Fibroblast of mammary gland (primary cell): ENCODE measurements at places on chromosomes 5 and 9.

GRCh38 chr5:41747708-41748107 is 122.5 kb downstream of the OXCT1 start:
- DNase-seq: no peak

DNA sequence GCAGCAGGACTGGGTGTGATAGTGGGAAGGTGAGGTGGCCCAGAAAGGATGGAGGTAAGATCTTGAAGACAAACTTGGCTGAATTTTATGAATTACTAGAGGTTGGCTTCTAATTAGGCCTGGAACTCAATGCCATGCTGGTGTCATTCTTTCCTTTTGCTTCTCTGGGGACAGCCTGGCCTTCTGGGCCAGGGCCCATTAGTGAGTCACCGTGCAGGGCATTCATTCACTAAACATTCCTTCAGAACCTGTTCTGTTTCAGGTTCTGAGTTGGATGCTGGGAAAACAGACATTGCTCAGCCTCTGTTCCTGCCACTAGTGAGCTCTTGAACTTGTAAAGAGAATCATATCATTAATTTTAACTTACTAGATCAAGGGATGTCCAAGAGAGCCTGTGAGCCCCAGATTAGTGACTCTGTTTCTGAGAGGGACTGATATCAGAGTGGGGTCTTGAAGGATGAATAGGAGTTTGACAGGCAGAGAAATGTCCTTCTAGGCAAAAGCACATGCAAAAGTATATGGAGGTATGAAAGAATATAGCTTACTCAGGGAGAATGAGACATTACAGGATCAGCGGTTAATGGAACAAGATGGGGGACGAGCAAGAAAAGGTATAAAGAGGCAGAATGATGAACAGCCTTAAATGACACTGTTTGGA is 66.5 kb downstream of the LHX2 start:
- no peak for DNase-seq

DNA sequence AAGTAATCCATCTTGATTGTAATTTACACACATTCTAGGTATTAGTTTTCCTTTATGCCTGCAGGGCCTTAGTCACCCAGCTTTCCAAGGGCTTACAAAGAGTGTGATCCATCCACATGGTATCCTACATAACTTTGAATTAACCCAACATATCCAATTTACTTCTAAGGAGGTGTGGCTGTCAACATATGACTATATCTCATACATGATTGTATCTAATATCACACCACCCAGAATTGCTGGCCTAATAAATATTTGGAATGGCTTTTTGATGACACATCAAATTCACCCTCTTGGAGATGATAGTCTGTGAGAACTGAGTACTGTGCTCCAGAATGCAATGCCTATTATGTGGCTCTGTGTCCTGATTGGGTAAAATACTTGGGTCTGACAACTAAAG is 363.3 kb upstream of the GRIN3A start:
- DNase-seq: peak; percentile 5

DNA sequence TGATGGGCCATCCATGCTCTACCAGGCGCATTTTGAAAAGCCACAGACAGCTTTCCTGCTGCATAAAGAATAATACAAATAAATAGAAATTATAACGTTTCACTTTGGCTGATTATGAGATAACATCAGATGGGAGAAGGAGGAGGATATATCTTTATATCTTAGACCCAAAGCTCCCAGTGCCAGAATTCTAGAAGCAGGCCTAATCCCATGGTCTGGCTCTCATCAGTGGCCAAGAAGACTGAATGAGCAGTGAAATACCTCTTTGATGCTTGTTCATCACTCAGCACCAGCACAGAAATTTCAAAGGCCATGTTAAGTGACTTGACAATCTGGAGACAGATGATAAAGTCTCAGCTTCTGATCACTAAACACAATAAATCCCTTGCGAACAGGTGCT is 107.6 kb downstream of the PPP2R2B start:
- DNase-seq: no peak

- no peak for DNase-seq
Measured at GRCh38 chr9:110161940-110162339, 46.0 kb downstream of the C9orf152 start.

DNA sequence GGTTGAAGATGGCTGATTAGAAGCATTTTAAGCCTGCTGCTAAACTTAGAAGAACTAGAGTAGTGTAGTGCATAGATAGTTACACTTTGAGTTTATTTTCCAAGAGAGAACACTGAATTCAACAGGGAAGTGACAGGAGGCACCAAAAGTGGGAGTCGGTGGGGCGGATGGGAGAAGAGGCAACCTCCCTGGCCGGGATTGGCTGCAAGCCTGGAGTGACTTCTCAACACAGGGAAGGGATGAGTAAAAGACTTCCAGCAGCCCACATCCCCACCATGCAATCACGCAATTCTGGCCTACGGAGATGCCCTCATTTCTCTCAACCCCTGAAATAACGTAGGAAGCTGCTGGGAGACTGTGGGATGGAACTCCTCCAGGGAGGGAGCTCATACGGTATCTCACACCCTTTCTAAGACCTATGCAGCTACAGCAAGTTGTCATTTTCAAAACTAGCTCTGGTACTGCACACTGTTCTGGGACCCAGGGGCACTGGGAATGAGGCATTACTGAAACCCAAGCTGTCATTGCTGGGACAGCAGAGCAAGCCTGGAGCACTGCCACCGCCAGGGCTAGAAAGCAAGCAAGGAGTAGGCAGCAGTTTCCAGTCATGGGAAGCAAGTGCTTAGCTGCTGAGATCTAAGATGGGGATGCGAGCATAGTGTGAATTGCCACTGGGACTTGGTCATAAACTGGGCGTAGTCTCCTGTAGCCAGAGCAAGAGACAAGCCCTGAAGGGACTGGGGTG is 331.6 kb upstream of the PTGER4 start:
- DNase-seq: peak; percentile 19

- DNase-seq: no peak
Measured at GRCh38 chr5:56143373-56143714, 89.8 kb downstream of the ANKRD55 start.
